Mesendoderm (in vitro differentiated cells): ENCODE measurements at places on chromosomes 4 and X.
A peak's percentile ranks its signal among the peaks of the same experiment; 100 is the strongest.

DNA sequence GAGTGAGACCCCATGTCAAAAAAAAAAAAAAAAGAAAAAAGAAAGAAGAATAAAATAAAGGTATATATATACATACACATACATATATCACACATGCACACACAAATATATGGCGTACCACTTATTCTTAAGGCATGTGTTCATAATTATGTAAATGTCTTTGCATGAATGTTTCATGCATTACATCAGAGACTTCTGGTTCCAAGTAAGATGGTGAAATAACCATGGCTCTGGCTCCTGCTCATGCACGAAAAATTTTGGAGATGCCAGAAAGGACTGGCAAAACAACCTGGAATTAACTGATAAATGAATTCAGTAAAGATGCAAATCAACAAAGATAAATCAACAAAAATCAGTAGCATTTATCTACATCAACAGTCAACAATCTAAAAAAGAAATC, 19.7 kb upstream of the FHIP1A start:
- no peak for DNase-seq

GRCh38 chr4:66972087-66972486, 573.2 kb downstream of the CENPC start:
- no peak for DNase-seq

GRCh38 chr4:112058433-112058832, 86.8 kb upstream of the FAM241A start:
- no peak for DNase-seq

DNA sequence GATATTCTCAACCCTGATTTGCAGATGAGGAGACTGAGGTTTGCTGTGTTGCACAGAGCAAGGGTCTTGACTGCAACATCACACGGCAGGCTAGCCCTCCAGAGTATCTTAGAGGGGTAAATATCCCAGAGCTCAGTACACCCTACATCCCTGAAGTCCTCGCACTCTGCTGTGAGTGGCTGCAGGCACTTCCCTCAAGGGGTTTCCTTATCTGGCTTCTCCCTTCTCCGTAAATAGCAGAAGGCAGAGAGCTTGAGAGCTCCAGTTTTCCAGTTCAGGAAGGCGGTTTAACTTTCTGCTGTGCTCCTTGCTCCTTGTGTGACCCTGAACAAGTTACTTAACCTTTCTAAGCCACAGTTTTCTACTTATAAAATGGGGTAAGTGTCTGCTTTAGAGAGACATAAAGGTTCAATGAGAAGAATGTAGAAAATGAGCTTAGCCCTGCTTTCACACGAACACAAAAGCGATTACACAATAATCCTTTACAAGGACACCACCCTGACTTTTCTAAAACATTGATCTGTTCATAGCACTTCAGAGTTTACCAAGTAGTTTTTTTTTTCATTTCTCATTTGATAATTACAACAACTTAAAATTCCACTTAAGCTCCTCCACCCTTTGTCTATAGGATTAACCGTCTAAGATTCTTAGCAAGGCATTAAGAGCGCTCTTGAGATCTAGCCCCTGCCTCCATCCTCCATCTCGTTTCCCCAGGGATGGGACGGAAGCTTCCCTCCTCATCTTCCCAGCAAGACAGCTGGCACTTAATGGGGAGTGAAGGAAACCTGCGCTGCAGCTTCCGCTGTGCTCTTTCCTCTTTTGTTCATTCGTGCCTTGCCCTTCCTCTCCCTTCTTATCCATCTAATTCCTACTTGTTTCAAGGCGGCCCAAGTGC, 68.4 kb downstream of the TAPT1 start:
- peak; percentile 9 for DNase-seq

GRCh38 chr4:77605210-77605902, at the start of gene CXCL13:
Gene CXCL13 (plus strand): TSS chr4:77605820. CDS start chr4:77605866, 46 bp downstream.
- no peak for DNase-seq

- no peak for DNase-seq
Observed at GRCh38 chrX:17027931-17028330, 81.5 kb downstream of the REPS2 start.

DNA sequence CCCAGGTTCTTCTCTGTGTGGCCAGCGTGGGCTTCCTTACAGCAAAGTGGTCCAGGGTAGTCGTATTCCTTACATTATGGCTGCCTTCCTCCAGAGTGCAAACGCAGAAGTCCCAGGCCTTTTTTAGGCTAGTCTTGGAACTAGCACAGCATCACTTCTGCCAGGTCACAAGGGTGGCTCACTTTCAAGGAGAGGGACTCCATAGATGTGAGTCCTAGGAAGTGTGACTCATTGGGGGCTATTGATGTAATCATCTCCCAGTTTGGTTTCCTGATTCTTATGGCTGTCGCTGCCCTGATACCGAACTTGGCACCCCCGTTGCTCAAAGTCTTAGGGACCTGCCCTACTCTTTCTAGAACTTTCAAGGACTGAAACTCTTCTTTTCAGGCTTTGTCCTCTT, 140.0 kb downstream of the DCK start:
- no peak for DNase-seq

- DNase-seq = no peak
Observed at GRCh38 chr4:66633477-66633876, 911.8 kb downstream of the CENPC start.

- DNase-seq = no peak
Observed at GRCh38 chr4:149056615-149057014, 614.4 kb upstream of the NR3C2 start.
